ENCODE measurements at places on chromosomes 13 and 19. TPM values are rescaled to one million over a fixed set of nuclear protein-coding genes. Genes with fewer than 3 reads are reported as not detected.

DNA sequence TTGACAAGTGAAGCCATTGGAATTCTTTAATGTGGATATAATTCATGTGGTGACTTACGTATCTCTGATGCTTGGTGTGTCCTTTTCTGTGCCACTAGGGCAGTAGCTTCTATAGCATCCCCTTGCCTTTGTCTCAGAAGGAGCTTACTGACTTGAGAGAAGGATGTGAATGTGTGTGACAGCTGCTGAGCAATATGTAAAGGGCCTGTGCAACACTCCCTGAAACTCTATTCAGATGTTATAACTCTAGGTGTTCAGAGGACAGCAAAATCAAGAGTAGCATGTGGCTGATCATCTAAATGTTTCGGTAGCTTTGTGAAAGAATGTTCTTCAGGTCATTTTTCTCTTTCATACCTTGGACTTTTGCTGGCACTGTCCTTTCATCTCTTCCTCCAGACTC, 189.5 kb downstream of the LMO7 start:
- no peaks in the 10 kb centered on the region for H3K4me1 ChIP-seq
- H3K27ac ChIP-seq = no peak overlapping the region
- no peak overlapping the region for H3K4me3 ChIP-seq
- DNase-seq = no peak

DNA sequence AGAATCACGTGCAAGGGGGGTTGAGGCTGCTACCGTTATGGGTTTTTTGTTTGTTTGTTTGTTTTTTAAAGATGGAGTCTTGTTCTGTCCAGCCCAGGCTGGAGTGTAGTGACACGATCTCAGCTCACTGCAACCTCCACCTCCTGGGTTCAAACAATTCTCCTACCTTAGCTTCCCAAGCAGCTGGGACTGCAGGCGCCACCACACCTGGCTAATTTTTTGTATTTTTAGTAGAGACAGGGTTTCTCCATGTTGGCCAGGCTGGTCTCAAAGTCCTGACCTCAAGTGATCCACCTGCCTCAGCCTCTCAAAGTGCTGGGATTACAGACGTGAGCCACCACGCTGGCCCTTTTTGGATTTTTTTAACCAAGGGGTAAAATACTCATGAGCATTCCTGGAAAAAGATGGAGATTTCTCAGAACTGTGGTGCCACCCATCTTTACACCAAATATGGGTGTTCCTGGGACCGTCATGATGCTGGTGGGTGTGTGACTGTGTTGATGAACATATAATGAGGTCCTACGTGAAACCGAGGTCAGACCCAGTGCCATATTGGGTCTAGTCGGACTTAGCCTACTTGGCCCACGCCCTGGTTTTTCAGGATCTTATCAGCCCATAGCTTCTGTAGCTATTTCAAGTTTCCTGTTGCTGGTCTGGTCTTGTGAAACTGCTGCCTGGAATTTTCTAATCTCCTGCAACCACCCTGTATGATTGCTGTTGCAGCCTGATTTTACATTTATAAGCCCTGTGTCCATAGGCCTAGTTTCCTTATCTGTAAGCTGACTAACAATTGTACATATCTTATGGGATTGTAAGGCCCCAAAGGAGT, 6.2 kb downstream of the PPP1R15A start:
- peak overlapping the region; percentile 70 for H3K27ac ChIP-seq
- no peak overlapping the region for H3K4me3 ChIP-seq
- no peaks in the 10 kb centered on the region for H3K27me3 ChIP-seq

DNA sequence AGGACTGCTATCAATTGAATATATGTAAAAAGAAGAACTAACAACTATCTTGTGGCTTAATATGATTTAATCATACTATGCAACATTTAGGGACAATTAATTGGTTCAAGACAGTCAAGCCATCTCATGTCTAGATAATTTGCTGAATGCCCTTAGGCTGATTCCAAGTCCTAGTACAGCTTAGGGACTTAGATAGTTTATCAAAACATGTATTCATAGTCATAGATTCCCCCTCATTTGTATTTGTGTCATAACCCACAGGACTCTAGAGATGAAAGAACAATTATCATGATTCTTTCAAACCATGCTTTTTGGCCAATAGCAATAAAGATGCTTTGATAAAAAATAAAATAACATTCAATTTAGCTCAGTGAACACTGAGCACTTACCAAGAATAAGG, 607.6 kb downstream of the SLITRK1 start:
- no peaks in the 10 kb centered on the region for H3K27me3 ChIP-seq

Gene KLC3
- 0.14 TPM for total RNA-seq

DNA sequence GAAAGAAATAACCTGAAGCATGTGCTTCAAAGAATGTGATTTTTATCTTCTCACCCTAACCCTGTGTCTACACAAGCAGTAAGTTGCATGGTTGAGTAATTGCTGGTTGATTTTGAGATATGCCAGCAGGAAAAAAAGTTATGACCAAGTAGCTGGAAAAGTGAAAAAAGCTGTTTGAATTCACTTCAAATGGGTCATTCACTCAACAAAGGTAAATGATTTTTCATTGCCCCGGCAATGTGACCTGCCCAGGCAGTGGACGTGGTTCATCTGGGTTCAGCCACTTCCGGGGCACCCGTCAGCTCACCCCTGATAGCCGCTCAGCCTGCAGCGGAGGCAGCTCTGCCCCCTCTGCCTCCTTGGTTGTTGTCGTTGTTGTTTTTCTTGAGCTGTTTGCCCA, 18.5 kb downstream of the TNFRSF19 start:
- no peak overlapping the region for H3K4me3 ChIP-seq
- DNase-seq = no peak
- no peaks in the 10 kb centered on the region for H3K36me3 ChIP-seq
- H3K27ac ChIP-seq = no peak overlapping the region

Gene APOC4
- total RNA-seq = not detected

- H3K36me3 ChIP-seq = no peaks in the 10 kb centered on the region
- H3K4me1 ChIP-seq = no peaks in the 10 kb centered on the region
- no peaks in the 10 kb centered on the region for H3K27me3 ChIP-seq
- H3K27ac ChIP-seq = no peak overlapping the region
- DNase-seq = no peak
- no peak overlapping the region for H3K4me3 ChIP-seq
Observed at GRCh38 chr13:84491952-84492351, 609.7 kb upstream of the SLITRK1 start.

GRCh38 chr13:36447501-36447900, 15.2 kb downstream of the CCNA1 start:
- no peak overlapping the region for H3K4me3 ChIP-seq
- no peak for DNase-seq
- no peaks in the 10 kb centered on the region for H3K36me3 ChIP-seq

Data from activated CD4-positive, alpha-beta T cell treated with anti-CD3 and anti-CD28 coated beads for 36 hours (primary cell).